Smooth muscle cell of the brain vasculature (primary cell): ENCODE measurements at places on chromosomes 2 and 18.

DNA sequence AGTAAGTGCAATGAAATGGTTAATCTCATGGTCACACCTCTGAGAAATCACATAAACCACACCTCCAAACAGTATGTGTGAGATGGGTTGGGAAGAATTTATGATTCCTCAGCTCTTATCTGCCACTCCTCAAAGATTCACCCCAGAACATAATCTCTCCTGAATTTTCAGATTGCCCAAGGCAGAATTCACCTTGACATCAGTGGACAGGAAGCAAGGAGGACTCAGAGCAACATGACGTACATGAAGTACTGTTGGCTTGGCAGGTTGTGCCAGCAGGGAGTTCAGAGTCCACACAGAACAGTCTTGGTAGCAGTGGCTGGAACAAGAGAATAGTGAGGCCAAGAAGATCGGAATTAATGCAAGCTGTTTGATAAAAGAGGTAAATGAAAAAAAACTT, 31.7 kb upstream of the CYBRD1 start:
- DNase-seq, result no peak

GRCh38 chr2:7845332-7845731, 836.5 kb upstream of the ID2 start:
- DNase-seq, result no peak

- DNase-seq, result no peak
Measured at GRCh38 chr2:220703279-220703678, 868.8 kb downstream of the EPHA4 start.

GRCh38 chr2:4168834-4169233, 465.5 kb downstream of the DCDC2C start:
- no peak for DNase-seq

DNA sequence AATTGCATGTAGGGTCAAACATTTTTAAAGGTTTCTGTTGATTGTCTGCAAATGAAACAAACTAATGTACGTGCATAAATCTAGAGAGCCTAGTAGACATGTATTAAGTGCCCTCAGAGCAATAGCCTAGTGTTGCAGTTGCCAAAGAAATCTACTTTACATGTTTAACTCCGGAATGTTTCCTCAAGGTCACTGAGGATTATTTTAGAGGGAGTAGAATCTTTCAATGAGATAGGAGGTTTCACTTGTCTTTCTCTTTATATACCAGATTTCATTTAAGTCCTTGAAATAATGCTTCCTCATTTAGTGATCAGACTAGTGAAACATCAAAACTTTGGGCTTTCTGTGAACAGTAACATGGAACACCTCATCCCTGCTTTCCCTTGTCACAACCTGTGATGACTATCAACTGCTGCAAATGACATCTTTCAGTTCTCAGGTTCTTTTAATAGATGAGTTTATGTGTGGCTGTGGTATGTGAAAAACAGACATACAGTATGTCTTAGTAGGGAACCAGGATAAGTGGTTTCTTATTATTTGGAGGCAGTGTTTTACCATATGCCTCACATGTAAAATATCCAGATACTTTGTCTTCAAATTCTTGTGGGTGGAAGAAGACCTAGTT, 5.5 kb downstream of the UBE2E3 start:
- DNase-seq, result no peak

DNA sequence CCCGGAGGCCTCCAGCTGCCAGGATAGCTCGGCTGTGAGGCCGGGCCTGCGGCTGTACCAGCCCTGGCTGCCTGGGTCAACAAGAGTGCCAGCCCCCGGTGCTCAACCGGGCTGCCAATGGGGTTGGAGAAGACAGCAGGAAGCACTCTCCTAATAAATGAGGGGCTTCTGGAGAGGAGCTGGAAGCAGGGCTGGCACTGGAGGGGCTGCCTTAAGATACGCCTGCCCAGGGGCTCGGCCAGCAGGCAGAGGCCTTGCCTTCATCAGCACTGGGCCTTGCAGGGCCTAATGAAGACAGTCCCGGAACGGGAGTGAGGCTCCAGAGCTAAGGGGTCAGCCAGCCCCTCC, 73.6 kb downstream of the TEX51 start:
- no peak for DNase-seq

- DNase-seq, result no peak
Measured at GRCh38 chr18:35334212-35334611, 10.0 kb downstream of the ZNF24 start.

GRCh38 chr2:133438848-133439564, 129.3 kb downstream of the NCKAP5 start:
- no peak for DNase-seq

DNA sequence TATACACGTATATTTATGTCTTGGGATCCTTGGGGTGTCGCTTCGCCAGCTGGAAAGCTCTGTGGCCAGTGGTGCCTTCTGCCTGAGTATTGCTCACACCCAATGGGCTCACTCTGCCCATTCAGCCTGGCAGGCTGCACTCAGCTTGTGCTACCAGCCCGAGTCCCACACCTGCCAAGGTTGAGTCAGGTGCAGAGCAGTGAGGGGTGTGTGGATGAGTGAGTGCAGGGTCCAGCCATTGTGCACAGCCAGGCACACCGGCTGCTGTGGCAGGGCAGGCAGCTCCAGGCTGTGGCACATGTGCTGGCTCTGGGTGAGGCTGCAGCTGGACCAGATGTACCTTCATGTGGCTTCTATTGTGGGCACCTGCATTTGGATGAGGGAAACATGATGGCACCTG, 496.9 kb upstream of the LINC00305 start:
- no peak for DNase-seq

GRCh38 chr2:167381349-167381748, 493.1 kb downstream of the XIRP2 start:
- no peak for DNase-seq

- no peak for DNase-seq
Measured at GRCh38 chr2:111201214-111201613, 80.5 kb downstream of the BCL2L11 start.

- no peak for DNase-seq
Measured at GRCh38 chr2:240998995-240999791, 775 bp downstream of the SNED1 start.

DNA sequence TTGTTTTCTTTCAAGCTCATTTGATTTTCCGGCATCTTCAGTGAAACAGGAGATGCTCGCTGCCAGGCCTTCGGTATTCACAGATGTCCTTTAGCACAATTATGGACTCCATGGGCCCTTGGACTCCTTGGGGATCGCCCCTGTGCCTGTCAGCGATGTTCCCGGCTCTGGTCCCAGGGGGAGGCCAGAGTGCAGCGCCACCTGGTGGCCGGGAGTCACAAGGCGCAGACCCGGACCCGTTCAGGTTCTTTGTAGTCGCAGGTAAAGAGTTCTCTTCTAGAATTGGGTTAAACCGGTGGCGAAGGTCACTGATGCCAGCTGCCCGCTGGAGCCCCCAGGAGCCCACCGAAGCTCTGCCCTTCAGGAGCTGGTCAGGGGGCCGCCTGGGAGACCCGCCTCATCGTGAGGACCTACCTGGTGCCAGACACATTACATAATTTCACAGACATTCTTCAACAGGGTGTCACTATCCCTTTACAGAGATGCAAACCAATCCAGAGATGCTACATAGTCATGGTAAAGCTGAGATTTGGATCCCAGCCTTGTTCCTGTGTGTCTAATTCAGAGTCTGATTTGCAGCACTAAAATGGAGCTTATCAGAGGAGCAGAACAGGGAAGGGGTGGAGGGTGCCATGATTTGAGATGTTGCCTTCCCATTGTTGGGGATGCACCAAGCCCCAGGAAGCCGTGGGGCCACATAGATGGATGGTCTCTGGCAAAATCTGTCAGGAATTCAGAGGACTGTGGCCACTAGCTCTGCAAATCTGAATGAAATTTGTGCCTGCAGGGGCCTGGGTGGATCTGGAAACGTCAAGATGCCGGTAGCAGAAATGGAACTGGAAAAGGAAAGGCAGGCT, 6.0 kb upstream of the INPP5D start:
- DNase-seq, result no peak

DNA sequence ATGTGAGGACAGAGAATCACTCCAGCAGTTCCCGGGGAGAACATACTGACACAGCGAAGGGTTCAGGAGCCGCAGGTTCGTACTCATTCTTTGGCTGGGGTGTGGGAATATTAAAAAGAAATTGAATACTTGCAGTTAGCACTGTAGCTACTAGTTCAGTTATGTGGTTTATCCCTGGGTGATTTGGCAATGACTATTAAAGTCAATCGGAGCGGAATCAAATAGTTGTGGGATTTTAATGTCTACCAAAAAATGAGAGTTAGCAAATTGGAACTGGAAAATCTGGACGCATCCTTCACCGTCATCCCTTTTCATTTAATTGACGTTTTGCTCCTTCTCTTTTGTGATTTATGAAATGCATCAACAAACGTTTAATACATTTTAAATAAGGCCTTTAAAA, 50.8 kb downstream of the GBX2 start:
- no peak for DNase-seq

- DNase-seq, result no peak
Measured at GRCh38 chr2:191907091-191907490, 60.2 kb upstream of the CAVIN2 start.

GRCh38 chr2:16123421-16123820, 183.1 kb downstream of the MYCN start:
- DNase-seq, result no peak

DNA sequence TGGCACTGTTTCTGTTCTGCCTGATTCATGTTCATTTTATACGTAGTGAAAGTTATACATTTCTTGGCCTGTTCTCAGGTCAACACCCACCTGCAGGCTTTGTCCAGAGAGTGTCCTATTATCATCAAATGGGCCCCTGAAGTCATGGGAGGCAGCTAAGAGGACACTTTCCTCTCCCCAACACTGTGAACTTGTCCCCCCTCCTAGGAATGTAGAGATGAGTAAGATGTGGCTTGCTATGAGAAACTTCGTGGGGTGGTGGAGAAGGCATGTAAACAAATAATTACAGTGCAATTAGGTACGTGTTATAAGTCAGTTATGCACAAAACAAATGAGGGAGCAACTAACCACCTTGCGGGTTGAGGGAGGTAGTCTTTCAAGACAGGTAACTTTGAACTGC, 57.9 kb downstream of the COL4A3 start:
- DNase-seq, result no peak

DNA sequence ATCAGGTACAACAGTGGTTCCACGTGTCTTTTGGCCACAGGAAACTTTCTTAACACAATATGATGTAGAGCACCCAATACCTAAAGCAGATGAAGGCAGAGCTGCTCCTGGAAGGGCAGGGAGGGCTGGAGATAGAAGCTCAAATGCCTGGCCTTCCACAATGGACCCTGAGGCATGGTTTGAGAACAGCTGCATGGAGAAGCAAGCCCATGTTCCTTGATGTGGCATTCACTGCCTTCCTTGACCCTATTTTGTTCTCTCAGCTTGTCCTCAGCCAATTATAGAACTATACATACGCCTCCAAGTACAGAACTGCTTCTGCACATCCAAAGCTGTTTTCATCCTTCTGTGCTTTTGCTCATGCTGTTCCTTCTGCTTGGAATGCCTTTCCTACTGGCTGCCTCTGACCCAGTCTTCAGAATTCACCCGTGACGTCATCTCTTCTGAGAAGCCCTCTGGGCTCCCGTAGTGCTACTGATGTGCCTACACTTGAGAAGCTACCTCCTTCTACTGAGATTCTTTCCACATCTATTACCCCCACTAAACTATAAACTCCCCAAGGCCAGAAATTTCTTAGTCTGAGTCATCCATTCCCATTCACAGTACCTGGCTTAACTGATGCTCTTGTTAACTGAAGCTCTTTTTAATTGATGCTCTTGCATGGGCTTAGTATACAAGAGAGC, 69.9 kb downstream of the CHRNA1 start:
- no peak for DNase-seq

DNA sequence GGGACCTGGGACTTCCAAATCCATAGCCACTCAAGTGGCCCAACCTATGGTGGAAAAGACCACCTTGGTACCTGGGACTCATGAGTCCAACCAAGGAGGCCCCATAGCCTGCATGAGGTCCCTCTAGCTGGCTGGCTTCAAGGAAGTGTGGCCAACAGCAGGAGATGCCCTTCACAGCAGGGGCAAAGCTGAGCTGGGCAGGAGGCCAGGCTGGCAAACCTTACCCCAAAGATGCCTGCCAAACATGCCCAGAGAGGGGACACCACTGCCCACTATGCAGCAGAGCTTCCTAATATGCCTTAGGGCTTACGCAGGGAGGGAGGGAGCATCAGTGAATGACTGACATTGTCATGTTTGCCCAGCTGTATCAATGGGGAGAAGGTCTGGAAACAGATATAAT, 188.0 kb upstream of the GLI2 start:
- DNase-seq, result no peak

- DNase-seq, result no peak
Measured at GRCh38 chr2:127400897-127401756, 13.4 kb upstream of the MAP3K2 start.

DNA sequence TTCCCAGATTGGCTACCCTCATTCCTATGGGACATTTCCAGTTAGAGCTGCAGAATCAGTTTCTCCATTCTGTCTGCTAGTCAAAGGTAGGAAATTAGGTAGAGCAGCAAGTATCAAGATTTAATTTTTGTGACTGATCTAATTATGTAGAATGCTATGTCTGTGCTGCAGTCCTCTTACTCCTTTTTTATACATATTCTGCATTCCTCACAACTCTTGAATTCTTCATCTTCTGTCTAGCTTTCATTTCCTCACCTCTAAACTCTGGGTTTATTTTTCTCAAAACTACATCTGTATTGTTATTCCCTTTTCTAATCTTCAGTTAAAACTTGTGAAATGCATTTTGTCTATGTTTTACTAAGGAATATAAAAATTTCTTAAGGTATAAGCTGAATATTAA, 8.6 kb downstream of the SGO2 start:
- DNase-seq, result no peak

- DNase-seq, result no peak
Measured at GRCh38 chr2:224865016-224865415, 148.9 kb upstream of the CCDC195 start.

DNA sequence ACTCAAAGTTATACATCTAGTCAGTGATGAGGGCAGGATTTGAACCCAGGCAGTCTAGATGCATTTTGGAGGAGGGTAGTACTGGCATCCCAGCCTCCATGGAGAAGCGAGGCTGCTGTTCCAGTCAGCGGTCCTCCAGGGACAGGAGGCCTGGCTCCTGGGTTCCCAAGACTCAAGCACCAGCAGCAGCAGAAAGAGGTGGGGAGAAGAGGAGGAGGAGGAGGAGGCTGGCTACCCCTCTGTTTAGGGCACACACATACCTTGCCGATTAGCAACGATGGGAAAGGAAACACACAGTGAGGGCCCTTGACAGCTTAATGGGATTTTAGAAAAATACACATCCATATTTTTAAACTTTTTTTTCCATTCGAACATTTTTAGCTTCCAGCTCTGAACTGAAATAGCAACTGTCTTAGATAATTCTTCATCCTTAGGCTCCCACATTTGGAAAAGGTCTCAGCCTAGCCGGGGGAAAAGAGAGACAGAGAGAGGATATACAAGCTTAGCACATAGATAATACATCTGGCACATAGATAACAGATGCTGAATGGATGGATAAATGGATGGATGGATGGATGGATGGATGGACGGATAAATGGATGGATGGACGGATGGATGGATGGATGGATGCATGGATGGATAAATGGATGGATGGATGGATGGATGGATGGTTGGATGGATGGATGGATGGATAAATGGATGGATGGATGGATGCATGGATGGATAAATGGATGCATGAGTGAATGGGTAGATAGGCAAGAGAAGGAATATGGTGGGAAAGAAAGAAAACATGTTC, 87.9 kb downstream of the LBH start:
- no peak for DNase-seq

GRCh38 chr2:73295751-73296400, 2.5 kb upstream of the EGR4 start:
- DNase-seq, result no peak

- no peak for DNase-seq
Measured at GRCh38 chr2:159317392-159318088, 31.0 kb upstream of the WDSUB1 start.
